ENCODE measurements at places on chromosomes 4 and X.

DNA sequence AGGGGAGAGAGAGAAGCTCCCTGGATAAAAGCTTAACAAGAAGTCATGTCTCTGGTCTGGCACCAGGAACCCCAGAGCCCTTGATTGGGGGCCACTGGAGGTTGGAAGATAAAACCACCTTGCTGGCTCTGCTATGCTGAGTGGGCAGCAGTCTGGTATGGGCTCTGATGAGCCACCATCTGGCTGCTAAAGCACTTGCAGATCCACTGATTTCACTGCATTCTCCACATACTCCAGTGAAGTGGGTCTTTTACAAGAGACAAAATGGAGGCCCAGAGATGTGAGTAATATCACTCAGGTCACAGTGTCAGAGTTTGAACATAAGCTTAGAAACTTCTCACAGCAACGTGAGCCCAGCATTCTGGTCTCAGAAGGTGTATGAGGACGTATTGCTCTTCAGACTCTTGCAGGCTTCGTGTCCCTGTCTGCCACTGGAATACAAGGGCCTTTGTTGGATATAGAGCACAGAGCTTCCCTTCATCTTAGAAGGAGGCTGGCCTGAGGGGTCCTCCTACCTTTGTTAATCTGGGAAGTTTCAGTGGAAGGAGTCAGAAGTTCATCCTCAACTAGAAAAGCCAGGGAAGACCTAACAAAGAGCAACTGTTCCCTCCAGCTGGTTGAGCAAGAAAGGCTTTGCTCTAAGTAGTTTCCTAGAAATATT, 11.8 kb downstream of the CLDN2 start:
- DNase-seq, result no peak

DNA sequence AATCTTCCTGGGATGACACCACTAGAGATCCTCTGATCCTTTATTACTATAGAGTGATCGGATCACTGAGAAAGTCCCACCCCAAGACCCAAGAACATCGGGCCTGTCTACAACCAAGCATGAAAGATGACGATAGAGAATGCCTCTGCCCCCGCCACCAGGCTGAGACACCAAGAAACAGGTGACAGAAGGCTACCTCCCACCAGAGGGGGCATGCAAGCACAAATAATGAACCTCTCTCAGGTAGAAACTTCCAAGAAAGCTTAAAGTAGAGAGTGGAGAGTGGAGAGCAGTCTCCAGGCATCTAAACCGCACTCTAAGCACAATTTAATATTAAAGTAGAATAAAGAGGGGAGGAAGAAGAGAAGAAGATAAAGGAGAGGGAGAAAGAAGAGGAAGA, 402.6 kb downstream of the INPP4B start:
- no peak for DNase-seq

DNA sequence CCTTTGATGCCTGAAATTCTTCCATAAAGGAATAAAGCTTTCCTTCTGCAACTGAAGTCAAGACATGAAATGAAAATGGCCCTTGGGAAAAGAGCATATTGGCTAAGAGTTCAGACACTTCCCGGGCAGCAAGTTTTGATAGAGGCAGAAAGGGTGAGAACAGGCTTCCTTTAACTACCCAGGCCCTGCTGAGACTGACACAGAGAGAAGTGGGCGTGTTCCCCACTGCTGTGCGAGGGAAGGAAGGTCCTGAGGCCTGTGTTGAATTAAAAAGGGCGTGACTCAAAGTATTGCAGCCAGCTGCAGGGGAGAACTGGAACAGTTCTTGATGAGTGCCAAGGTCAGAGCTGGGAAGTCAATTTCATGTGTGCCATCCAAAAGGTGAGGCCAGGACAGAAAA, 33.9 kb upstream of the ADGRG2 start:
- no peak for DNase-seq

DNA sequence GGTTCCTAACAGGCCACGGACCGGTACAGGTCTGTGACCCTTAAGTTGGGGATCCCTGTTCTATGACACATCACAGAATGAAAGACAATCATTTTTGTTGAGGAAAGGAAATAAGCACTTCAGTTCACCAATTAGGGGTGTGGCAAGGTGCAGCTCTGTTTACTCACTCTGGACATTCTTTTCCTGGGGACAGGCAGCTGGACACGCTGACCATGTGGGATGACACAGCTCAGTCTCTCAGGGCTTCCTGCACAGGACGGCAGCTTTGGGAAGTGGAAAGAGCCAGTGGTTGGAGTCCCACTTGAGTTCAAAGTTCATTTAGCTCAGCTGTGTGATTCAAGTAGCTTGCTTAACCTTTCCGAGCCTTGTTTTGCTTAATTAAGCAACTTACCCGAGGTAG, 55.7 kb downstream of the NDNF start:
- DNase-seq, result no peak

DNA sequence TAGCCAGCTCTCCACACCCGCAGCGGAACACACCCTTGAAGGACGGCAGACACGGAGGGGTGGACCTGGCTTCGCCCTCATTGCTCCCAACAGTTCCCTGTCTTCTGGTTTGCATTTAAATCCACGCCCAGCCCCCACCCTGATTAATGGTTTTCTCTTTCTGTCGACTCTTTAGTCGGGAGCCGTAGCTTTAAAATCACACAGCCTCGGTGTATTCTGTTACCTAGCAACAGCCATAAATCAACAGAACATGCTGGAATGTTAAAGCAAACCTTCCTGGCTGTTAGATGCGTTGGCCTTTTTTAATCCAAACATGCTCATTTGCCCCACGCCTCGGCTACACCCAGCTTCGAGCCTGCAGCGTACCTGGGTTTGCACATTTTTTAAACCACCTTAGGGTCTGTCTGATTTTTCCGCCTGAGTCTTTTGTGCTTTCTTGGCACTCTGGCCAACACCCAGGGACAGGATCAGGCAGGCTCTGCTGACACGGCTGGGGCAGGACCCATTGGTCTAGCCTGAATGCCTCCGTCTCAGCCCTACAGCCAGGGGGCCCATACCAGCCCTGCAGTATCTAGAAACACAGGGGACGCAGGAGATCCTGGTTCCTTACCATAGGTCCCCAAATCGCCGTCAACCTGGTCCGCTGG, 21.4 kb upstream of the PPP2R2C start:
- peak; percentile 54 for DNase-seq

GRCh38 chrX:28205905-28206304, 224.7 kb upstream of the DCAF8L1 start:
- no peak for DNase-seq

DNA sequence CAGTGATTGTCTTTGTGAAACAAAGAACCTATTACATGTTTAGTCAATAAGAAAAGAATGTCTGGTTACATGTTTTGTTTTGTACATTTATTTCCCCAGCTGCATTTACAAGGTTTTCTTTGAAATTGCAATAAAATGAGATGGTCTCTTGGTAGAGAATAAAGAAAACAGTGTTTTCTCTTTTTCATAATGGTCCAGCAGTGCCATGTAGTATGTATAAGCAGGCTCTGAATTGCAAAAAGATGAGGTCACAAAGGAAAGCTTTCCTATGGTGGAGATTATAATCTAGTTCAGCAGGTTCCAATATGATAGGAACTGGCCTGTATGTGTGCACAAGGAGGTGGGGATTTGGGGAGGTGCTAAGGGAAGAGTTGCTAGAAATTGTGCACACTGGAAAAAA, 1417.3 kb downstream of the STIM2 start:
- DNase-seq, result no peak

DNA sequence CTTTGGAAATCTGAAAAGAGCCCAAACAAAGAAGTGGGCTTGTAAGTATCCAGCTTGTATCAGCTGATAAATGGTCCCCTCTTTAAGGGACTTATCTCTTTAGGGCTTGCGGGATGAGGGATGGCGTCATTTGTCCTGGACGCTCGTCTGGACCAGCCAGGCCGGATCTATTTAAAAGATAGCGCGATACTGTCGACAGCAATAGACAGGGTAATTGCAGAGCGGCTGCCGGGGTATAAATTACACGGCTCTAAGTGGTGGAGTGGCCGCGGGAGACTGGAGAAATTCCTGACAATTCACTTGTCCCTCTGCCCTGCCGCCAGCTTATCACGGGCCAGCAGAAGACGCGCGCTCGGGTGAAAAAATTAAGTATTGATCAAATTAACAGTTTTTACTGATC, 90.7 kb downstream of the FAM53A start:
- DNase-seq, result no peak

DNA sequence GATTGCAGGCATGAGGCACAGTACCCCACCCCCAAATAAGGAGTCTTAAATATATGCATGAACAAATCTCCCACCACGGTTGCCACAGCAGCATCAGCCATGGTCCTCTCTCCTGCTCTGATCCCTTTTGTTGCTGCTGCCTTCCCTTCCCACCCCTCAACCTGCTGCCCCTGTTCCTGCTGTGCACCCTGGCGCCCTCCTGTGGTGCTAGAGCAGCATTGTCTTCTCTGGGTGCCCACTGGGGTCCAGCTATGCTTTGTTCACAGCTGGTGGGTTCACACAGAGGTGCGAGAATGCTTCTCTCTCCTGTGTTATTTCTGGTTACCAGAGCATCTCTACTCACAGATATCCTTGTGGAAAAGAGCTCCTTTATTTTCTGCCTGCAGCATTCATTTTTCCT, 116.2 kb downstream of the GATB start:
- no peak for DNase-seq

DNA sequence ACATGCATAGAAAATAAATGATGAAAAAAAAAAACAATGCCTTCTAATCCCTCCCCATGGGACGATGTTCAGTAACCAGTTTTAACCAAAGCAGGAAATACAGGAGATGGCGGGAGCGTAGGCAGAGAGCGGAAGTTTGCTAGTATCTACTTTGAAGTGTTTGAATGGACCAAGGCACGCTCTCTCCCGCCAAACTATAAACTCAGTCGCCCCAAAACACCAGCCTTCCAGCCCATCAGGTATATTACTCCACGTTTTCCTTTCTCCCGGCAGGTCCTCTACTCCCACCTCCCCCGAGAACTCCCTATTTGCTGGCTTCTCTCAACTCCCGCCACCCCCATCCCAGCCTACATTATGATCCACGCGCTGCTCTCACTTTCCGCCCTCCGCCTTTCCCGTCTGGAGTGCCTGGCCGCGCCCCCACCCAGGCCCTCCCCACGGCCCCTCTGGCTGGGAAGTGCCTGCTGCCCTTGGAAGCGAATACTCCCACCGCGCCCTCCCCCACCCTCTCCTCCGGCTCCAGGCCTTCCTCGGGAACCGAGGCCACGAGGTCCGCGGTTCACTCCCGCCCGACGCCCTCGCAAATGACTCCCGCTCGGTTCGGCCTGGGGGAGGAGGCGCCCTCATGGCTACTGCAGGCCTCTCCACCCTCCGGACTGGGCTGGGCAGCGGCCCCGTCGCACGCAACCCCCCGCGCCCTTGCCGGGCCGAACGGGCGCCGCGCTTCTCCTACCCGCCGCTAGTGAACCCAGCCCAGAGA, 723 bp downstream of the DHX15 start:
- DNase-seq, result no peak

DNA sequence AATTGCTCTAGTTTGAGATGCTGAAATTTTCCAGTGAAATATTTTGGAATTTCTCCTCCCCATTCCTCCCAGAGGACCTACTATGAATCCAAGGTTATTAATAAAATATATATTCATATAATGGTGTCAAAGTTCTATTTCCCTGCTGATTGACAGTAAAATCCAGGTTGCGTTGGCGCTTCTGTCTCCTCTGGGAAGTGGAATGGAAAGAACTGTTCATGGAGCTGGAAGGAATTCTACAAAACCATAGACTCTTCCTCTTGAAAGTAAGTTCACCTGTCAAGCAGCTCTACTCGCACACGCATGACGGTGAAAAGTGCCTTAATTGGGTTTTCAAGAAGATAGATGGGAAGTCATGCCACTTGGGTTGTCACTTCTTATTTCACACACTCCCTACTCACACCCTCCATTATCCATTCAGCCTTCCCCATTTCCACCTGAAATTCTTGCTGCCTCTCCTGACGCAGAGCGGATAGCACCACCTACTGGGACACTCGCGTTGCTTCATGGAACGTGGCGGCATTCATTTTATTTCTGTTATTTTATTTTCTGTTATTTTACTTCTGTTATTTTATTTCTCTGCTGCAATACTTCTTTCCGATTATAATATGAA, 351.6 kb downstream of the NLGN4X start:
- no peak for DNase-seq

- no peak for DNase-seq
Observed at GRCh38 chr4:46211406-46211805, 87.6 kb upstream of the GABRG1 start.

- DNase-seq, result no peak
Observed at GRCh38 chrX:30851449-30851848, 37.6 kb downstream of the TAB3 start.

GRCh38 chr4:123874063-123874462, 477.5 kb downstream of the SPRY1 start:
- DNase-seq, result no peak

DNA sequence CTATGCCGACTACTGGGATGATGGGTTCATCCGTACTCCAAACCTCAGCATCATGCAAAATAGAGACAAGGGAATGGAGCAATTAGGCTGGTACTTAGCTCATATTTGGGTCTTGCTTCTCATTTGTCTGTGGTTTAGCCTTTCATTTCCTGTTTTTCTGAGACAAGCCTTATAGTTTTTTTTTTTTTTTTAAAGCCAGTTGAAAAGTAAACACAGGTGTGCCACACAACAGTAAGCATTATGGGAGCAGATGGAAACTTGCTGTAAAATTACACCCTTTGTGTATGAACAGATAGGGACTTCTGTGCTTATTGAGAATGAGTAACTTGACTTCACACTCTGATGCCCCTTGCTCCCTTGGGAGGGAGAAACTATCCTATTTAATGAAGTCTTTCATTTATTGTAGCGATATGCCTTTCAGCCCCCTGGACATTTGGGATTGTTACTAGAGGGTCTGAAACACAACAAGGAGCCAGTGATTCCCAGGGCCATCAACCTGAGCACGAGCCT, 13.7 kb downstream of the RASSF6 start:
- no peak for DNase-seq

GRCh38 chrX:139803224-139803623, 95.3 kb upstream of the MCF2 start:
- no peak for DNase-seq

DNA sequence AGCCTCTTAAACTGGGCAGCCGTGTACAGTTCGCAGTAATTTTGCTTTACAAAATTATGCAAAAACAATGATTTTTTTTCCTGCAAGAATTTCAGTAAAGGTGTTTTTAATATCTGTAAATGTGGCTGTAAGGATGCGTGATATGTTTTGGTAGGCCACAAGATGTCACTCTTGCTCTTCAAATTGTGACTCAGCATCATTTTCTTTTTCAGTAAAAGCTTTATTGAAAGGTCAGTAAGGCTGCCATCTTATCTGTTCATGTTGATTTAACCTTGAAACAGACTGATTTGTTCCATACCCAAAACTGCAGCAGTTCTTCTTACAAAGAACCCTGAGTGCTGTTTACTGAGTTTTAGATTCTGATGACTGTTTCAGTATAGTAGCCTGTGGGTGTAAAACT, 39.9 kb downstream of the TXLNG start:
- DNase-seq, result no peak

- DNase-seq, result no peak
Observed at GRCh38 chrX:118499295-118499694, 3.7 kb downstream of the DOCK11 start.

All from vagina (tissue), 2 donors.